ENCODE measurements at places on chromosomes 3 and 15. TPM values are rescaled to one million over a fixed set of nuclear protein-coding genes. Genes with fewer than 3 reads are reported as not detected.

The PCBP4 gene
- 11.7 TPM for total RNA-seq

- no peaks in the 10 kb centered on the region for H3K27me3 ChIP-seq
- no peak overlapping the region for H3K4me3 ChIP-seq
- H3K27ac ChIP-seq, result no peak overlapping the region
- peaks cover 5% of the 10 kb centered on the region for H3K4me1 ChIP-seq
- DNase-seq, result no peak
Observed at GRCh38 chr3:5264896-5265770, 77.6 kb downstream of the EDEM1 start.

The LRRC34 gene
- total RNA-seq, result 0.92 TPM

DNA sequence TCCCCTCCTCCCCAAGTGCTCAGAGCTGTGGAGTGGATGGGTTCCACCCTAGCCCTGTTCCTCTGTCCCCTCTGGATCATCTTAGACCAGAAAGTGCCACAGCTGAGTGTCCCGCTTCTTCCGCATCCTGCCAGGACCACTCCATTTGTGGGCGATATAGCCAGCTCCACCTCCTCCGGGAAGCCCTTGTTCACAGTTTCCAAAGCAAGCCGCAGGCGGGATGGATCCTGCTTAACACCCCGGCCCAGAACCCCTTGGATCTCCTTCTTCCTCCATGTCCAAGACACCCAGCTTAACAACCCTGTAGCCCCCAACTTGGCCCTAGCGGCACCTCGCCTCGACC lies 490 bp upstream of the ALAS1 start:
- H3K4me3 ChIP-seq, result peak overlapping the region; percentile 90
- no peaks in the 10 kb centered on the region for H3K27me3 ChIP-seq
- peak overlapping the region; percentile 70 for H3K27ac ChIP-seq

DNA sequence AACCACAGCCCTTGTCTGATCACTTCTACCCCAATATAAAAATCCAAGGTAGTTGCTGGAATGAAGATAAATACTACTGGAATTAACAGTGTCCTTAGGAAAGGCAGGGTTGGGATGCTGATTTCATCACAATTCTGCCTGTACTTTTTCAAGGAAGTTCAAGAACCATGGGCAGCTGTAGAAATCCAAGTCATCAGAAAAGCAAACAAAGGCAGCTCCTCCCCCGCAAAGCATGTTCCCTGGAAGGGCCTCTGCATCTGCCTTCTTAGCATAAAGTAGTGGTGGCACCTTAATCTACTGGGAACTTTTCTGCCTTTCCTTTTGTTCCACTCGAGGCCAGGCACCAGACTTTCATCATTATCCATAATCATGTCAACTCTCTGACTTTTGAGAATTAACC lies 54.4 kb downstream of the ERC2 start:
- no peak overlapping the region for H3K4me3 ChIP-seq
- H3K36me3 ChIP-seq, result no peaks in the 10 kb centered on the region
- no peak overlapping the region for H3K27ac ChIP-seq
- peaks cover 5% of the 10 kb centered on the region for H3K27me3 ChIP-seq
- DNase-seq, result no peak
- no peaks in the 10 kb centered on the region for H3K4me1 ChIP-seq

- peaks cover 2% of the 10 kb centered on the region for H3K4me1 ChIP-seq
- H3K4me3 ChIP-seq, result no peak overlapping the region
- H3K36me3 ChIP-seq, result no peaks in the 10 kb centered on the region
- no peak overlapping the region for H3K27ac ChIP-seq
- H3K27me3 ChIP-seq, result no peaks in the 10 kb centered on the region
- DNase-seq, result no peak
Observed at GRCh38 chr15:99155961-99156443, 51.1 kb downstream of the SYNM start.

The TUBGCP5 gene
- 20.4 TPM for total RNA-seq

DNA sequence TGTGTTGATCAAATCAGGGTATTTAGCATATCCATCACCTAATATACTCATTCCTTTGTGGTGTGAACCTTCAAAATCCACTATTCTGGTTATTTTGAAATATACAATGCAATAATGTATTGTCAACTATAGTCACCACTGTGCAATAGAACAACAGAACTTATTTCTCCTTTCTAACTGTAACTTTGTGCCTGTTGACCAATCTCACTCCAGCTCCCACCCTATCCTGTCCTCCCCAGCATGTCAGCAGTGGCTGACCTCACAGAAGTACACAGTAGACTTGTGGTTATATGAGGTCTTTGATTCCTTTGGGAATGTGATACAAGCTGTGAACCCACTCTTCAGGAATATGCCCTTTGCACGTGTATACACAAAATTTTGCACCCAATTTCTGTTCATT lies 64.2 kb downstream of the ECT2 start:
- H3K36me3 ChIP-seq, result no peaks in the 10 kb centered on the region
- DNase-seq, result no peak
- H3K27me3 ChIP-seq, result no peaks in the 10 kb centered on the region
- no peak overlapping the region for H3K27ac ChIP-seq
- no peak overlapping the region for H3K4me3 ChIP-seq
- no peaks in the 10 kb centered on the region for H3K4me1 ChIP-seq

GRCh38 chr3:183275418-183275817 lies 22.4 kb downstream of the B3GNT5 start:
- no peak overlapping the region for H3K4me3 ChIP-seq
- H3K4me1 ChIP-seq, result no peaks in the 10 kb centered on the region
- no peak for DNase-seq
- H3K27me3 ChIP-seq, result no peaks in the 10 kb centered on the region
- H3K27ac ChIP-seq, result no peak overlapping the region

- H3K36me3 ChIP-seq, result no peaks in the 10 kb centered on the region
- DNase-seq, result no peak
- H3K27me3 ChIP-seq, result no peaks in the 10 kb centered on the region
- H3K4me1 ChIP-seq, result no peaks in the 10 kb centered on the region
- no peak overlapping the region for H3K27ac ChIP-seq
Observed at GRCh38 chr3:54159917-54160316, 37.6 kb downstream of the CACNA2D3 start.

- no peaks in the 10 kb centered on the region for H3K4me1 ChIP-seq
- H3K4me3 ChIP-seq, result no peak overlapping the region
- peak; percentile 59 for DNase-seq
- peaks cover 6% of the 10 kb centered on the region for H3K27me3 ChIP-seq
- H3K27ac ChIP-seq, result no peak overlapping the region
Observed at GRCh38 chr3:186705882-186706780, 11.0 kb upstream of the KNG1 start.

The C15orf61 gene
- total RNA-seq, result 9.3 TPM

- no peaks in the 10 kb centered on the region for H3K27me3 ChIP-seq
- H3K4me3 ChIP-seq, result peak within 1 kb of the TSS; percentile 79
- peak; percentile 60 for DNase-seq
- H3K36me3 ChIP-seq, result no peaks in the 10 kb centered on the region
Observed at GRCh38 chr3:155805802-155806618, at the start of gene C3orf33. Gene C3orf33, minus strand, starts transcription at chr3:155806278. Its CDS starts 26 bp downstream, at chr3:155806252.

DNA sequence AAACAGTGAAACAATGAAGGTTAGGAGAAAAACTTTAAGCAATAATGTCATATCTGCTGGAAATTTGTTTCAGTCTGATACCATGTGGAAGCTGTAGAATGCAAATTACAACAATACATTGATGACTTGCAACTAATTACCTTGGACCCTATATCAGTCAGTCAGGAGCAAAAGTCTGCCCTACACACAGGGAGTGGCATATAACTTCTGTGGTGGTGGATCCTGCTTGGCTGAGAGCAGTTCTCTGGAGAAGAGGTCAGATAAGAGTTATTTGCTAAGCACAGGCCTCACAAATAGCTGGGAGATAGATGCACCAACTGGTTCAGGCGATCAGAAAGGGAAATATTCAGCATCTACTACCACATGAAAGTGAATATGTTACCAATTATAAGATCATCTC lies 1364.6 kb upstream of the EPHA6 start:
- H3K36me3 ChIP-seq, result no peaks in the 10 kb centered on the region
- no peaks in the 10 kb centered on the region for H3K4me1 ChIP-seq
- H3K4me3 ChIP-seq, result no peak overlapping the region
- no peak overlapping the region for H3K27ac ChIP-seq
- DNase-seq, result no peak

DNA sequence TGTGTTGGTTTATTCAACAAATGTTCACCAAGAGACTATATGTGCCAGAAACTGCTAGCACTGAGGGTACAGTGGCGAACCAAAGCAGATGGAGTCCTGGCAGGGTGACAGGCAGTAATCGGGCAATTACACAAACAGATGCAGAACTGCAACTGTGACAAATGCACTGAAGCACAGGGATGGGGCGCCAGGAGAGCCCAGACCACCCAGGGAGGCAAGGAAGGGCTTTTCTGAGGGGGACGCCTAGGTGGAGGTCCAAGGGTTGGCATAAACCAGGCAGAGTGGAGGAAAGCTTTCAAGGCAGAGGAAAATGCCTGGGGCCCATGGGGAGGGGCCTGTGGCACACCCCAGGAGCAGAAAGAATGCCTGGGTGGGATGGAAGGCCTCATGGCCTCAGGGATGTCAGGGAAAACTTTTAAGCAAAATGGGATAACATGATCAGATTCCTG lies 5.5 kb downstream of the DIS3L start:
- peaks cover 4% of the 10 kb centered on the region for H3K36me3 ChIP-seq
- H3K4me1 ChIP-seq, result peaks cover 14% of the 10 kb centered on the region
- no peak overlapping the region for H3K27ac ChIP-seq
- H3K4me3 ChIP-seq, result no peak overlapping the region
- H3K27me3 ChIP-seq, result no peaks in the 10 kb centered on the region

DNA sequence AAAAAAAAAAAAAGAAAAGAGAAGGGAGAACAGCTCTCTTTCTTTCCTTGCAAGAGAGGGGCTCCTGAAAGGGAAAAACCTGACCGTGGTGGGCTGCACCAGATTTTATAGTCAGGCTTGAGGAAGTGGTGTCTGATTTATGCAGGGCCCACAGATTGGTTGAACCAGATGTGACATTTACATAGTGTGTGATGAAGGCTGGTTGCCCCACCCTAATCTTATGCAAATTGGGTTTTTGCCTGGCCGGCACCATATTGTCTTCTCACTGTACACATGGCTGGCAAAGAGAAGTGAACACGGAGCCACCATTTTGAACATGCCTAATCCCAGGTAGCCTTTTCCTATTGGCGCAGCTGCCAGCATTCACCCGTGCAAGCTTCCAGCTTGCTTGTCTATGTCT lies 154.4 kb downstream of the OXSM start:
- H3K27me3 ChIP-seq, result no peaks in the 10 kb centered on the region
- H3K4me1 ChIP-seq, result no peaks in the 10 kb centered on the region
- no peak for DNase-seq
- no peak overlapping the region for H3K4me3 ChIP-seq
- H3K27ac ChIP-seq, result no peak overlapping the region

GRCh38 chr15:98311566-98312188 lies 336.7 kb upstream of the IGF1R start:
- DNase-seq, result peak; percentile 44
- H3K4me1 ChIP-seq, result no peaks in the 10 kb centered on the region
- H3K27me3 ChIP-seq, result no peaks in the 10 kb centered on the region
- H3K27ac ChIP-seq, result no peak overlapping the region
- no peaks in the 10 kb centered on the region for H3K36me3 ChIP-seq

DNA sequence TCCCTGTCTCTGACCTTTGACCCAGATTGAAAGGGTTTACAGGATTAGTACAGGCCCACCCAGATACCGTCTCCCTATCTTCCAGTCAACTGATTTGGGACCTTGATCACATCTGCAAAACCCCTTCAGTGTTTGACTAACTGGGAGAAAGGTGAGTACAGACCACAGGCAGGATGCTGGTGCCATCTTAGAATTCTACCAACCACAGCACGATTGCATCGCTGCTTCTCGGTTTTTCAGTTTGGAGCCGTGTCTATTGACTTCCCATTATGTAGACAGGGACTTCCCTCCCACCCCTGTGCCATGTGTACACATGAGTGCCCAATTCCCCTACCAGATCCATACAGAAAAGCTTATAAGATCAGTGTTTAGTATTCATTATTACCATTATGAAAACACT lies 6.6 kb upstream of the KLF13 start:
- no peak for DNase-seq
- no peaks in the 10 kb centered on the region for H3K27me3 ChIP-seq
- no peaks in the 10 kb centered on the region for H3K36me3 ChIP-seq

GRCh38 chr15:68478853-68479252 lies 46.9 kb upstream of the ITGA11 start:
- no peak for DNase-seq
- peaks cover 21% of the 10 kb centered on the region for H3K27me3 ChIP-seq
- no peak overlapping the region for H3K4me3 ChIP-seq
- no peaks in the 10 kb centered on the region for H3K4me1 ChIP-seq
- H3K36me3 ChIP-seq, result no peaks in the 10 kb centered on the region

DNA sequence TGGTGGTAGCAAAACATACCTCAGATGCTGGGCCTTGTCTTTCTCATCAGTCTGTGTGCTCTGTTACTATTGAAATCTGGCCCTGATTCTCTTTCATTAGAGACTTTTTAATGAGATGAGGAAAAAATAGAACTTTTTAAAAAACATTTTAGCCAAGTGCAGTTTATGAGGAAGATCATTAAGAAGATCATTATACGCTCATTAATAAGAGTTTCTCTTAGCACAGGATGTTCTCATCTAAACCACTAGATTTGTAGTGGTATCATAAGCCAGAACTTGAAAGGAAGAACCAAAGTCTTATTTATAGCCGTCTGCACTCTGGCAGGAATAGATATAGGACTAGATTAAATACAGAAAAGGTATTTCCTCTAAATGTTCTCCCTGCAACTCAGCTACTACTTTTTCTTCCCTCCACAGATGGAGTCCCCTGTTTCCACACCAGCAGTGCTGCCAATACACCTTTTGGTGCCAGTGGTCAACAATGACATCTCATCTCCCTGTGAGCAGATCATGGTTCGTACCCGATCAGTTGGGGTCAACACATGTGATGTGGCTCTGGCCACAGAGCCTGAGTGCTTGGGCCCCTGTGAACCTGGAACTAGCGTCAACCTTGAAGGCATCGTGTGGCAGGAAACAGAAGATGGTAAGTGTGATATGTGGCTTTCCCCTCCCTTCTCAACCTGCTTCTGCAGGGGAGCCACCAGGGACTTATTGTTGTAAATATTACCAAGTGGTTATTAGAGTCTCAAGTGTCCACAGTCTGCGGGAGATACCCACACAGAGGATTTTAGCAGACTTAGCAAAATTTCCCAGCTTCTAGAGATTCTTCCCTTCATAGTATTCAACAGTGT lies 152.8 kb downstream of the RBPMS2 start:
- DNase-seq, result peak; percentile 45
- no peaks in the 10 kb centered on the region for H3K27me3 ChIP-seq
- peak overlapping the region; percentile 49 for H3K4me3 ChIP-seq

The NCBP2 gene
- 48.4 TPM for total RNA-seq

GRCh38 chr3:142808103-142808917 lies 80.6 kb downstream of the PCOLCE2 start:
- no peaks in the 10 kb centered on the region for H3K4me1 ChIP-seq
- no peaks in the 10 kb centered on the region for H3K36me3 ChIP-seq

The BCHE gene
- total RNA-seq, result not detected

GRCh38 chr15:83694015-83694414 lies 40.1 kb downstream of the ADAMTSL3 start:
- no peak overlapping the region for H3K27ac ChIP-seq
- no peak overlapping the region for H3K4me3 ChIP-seq
- H3K36me3 ChIP-seq, result no peaks in the 10 kb centered on the region
- H3K27me3 ChIP-seq, result peaks cover 2% of the 10 kb centered on the region

The CAMKV gene
- 0.18 TPM for total RNA-seq

The GOLGA8A gene
- 215 TPM for total RNA-seq

- DNase-seq, result no peak
- H3K36me3 ChIP-seq, result no peaks in the 10 kb centered on the region
- H3K27ac ChIP-seq, result no peak overlapping the region
- H3K4me1 ChIP-seq, result no peaks in the 10 kb centered on the region
- no peaks in the 10 kb centered on the region for H3K27me3 ChIP-seq
Observed at GRCh38 chr3:46089237-46090011, 62.1 kb upstream of the XCR1 start.

The PLSCR4 gene
- not detected for total RNA-seq

GRCh38 chr3:49654955-49655556 lies 19.1 kb upstream of the APEH start:
- H3K4me1 ChIP-seq, result no peaks in the 10 kb centered on the region
- H3K4me3 ChIP-seq, result no peak overlapping the region
- H3K36me3 ChIP-seq, result no peaks in the 10 kb centered on the region
- DNase-seq, result no peak

Measured in T-cell (primary cell).